ENCODE measurements at places on chromosomes 5 and 9. TPM values are rescaled to one million over a fixed set of nuclear protein-coding genes. Genes with fewer than 3 reads are reported as not detected.

Gene IFNA16
- total RNA-seq = not detected

DNA sequence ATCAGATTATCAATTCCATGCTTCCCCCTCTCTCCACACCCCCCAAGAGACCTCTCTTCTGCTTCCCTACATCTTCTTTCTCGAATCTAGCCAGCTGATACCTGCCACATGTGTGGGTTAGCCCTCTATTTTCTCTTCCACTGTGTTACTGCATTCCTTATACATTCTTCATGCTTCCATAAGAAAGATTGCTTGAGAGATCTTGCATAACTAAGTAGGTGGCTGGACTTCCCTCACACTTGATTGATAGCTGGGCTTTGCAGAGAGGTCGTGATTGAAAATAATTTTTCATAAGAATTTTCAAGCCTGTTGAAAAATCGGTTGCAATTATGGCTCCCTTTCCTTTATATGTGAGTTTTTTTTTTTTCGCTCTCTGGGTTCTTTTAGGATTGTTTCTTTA lies 33.0 kb upstream of the PANK3 start:
- DNase-seq = no peak

- DNase-seq = peak; percentile 20
Measured at GRCh38 chr9:95313010-95313498, 4.5 kb downstream of the FANCC start.

DNA sequence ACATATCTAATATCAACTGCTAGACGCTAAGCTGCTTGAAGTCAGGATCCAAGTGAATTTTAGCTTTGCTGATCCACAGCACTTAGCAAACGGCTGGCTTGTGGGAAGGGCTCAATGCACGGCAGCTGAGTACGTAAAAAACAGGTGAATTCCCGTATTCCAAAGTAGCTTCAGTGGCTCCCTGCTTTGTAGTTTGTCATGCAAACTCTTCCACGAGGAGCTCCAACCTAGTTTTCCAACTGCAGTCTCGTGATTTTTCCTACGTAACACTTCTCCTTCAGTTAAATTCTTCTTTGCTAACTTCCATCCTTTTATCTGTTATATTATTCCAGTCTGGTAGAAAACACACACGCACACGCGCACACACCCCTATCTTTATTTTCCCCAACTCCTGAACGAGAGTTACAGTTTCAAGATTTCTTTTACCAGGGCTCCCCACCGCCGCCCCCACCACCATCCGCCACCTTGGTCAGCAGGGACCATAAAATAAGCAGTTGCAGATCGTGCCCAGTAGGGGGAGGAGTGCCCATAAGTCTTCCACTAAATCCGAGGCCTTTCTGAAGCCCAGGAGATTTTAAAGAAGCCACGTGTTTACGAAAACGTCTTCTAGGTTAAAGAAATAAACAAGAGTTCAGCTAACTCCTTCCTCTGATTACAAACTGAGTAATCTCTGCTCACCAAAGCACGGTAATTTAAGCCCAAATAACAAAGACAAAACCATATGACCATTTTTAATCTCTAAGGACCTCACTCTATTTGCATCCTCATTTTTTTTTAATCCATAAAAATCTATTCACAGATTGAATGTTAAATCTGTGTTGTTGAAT lies 34.8 kb upstream of the TRIO start:
- DNase-seq = peak; percentile 30

Gene MSX2
- not detected for total RNA-seq

- no peak for DNase-seq
Measured at GRCh38 chr5:11898-12297, 80.1 kb upstream of the PLEKHG4B start.

All from activated naive CD4-positive, alpha-beta T cell treated with anti-CD3 and anti-CD28 coated beads for 36 hours (primary cell).